ENCODE measurements at places on chromosomes 4 and X.

- no peak for DNase-seq
Measured at GRCh38 chrX:12979616-12980015, 4.7 kb downstream of the TMSB4X start.

DNA sequence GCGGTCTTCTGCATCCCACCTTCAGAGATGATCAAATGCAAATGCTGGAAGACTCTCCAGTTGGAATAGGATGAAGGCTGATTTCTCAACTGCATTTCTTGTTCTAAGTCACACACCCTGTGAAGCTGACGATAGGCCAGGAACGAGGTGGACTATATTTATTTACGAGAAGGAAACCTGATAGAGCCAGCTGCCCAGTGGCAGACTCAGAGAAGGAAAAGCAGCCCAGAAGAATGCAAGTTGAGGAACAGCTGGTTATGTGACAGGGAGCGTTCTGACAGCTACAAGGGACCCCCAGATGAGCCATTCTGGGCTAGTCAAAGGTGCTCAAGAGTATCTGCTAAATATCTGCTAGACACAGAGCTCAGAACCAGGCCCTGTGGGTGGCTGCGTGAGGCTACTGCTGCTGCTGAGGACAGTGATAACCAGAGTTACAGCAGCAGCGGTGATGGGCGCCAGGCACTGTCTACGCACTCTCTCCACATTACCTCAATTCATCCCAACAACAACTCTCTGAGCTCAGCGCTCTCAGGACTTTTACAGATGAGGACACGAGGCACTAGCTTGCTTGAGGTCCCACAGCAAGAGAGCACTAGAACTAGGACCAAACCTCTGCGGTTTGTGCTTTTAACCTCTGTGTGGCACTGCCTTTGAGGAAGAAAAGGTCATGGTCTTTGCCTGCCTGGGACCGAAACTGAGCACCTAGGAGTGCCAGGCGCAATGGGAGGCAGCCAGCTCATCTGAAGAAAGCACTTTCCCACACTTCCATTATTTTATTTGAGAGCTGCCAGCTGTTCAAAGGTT lies 69.0 kb downstream of the GATB start:
- no peak for DNase-seq

- DNase-seq = peak; percentile 19
Measured at GRCh38 chr4:38967260-38968095, 64.7 kb downstream of the TMEM156 start.

- DNase-seq = peak; percentile 97
Measured at GRCh38 chr4:102593147-102593546, 92.0 kb downstream of the NFKB1 start.

- no peak for DNase-seq
Measured at GRCh38 chr4:54473077-54473545, 184.6 kb upstream of the KIT start.

DNA sequence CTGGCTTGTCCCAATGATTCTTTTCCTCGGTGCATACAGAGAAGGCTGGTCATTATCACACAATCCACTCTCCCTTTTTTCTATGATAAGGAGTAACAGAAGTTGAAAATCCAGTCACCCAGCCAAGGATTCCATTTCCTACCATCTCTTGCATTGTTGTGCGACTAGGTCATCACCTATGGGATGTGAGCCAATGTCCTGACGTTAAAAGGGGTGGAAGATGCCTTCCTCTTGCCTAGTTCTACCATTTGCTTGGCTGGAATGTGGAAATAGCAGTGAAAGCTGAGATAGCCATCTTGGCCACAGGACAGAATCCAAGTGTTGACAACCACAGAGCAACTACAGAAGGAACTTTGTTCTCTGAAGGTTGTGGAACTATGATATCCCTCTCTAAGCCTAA lies 132.2 kb upstream of the KIT start:
- no peak for DNase-seq

DNA sequence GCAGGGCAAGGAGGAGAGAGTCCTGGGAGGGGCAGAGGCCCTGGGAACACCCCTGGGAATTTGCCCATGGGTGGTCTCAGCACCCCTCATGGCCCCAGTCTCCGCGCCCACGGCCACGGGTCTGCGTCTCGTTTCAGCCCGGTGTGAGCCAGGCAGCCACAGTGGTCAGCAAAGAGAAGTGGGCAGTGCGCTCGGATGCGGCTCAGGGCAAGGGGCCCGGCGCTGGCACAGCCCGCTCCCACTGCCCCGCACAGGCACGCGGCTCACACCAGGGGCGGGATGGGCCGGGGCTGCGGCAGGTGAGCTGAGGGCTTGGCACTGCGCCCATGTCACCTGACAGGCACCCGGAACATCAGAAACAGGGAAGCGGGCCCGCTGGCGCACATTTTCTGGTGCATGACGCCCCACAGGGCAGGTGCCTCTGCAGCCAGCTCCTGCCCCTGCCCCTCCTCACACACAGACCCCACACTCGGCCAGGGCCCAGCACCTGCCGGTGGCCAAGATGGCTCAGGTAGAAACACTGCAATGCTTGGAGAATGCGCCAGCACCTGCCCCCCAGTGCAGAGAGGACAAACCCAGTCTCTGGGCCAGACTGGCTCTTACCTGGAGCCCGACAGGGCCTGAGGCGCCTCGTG lies 41.9 kb upstream of the MXD4 start:
- no peak for DNase-seq

DNA sequence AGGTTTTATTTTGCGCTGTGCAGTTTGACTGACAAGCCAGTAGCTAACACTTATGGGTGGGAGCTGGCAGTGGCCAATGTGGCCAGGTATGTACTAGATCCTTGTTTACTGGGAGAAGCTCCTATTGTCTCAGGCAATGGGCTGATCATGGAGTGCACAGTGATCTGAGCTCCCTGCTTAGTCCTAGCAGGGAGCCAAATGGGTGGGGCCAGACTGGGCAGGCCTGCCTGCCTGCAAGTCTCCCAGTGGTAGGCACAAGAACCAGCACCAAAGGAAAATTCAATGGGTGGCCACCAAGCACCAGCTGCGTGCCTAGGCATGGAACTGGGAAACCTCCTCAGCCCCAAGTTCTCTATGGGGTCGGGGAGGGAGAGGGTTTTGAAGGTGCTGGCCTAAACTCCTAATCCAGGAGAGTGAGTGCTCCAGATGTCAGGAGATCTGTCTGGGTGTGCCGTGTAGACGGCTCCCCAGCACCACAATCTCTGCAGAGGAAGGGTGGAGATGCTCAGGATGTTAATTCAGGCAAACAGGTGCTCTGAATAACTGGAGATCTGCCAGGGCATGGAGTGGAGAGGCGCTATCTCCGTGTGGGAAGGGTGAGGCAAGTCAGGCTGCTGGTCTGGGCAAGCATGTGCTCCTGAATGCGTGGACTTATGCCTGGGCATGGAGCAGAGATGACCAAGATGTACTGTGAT lies 48.2 kb downstream of the SPCS3 start:
- DNase-seq = no peak

GRCh38 chr4:83558680-83559079 lies 22.8 kb downstream of the GPAT3 start:
- peak; percentile 92 for DNase-seq

DNA sequence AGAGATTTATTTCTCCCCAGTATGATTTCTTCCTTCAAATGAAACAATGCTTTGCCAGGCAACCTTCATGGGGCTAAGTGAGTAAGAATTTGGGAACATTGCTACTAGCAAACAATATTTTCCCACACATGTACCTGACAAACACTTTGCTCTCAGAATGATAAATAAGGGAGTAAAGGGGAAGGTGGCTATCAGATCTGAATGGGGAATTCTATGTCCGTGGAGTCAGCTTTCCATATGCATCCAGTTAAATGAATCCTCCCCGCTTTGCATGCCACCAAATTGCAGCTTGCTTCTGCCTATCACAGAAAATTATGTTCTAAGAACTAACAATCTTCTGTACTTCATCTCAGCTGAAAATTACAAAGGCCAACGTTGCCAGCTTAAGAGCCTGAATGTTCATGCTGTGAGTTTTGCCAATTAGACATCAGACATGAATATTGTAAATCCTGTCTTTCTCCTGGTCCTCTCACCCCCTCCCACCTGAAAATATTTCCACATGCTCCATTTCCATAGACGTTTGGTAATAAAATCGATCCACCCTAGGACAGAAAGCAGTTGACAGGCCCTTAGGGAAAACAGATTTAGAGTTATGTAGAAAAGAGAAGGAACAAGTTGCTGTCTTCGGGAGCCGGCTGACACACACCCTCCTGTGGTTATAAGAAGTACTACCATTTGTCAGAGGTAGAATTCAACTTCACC lies 6.3 kb downstream of the MEPE start:
- DNase-seq = peak; percentile 19

DNA sequence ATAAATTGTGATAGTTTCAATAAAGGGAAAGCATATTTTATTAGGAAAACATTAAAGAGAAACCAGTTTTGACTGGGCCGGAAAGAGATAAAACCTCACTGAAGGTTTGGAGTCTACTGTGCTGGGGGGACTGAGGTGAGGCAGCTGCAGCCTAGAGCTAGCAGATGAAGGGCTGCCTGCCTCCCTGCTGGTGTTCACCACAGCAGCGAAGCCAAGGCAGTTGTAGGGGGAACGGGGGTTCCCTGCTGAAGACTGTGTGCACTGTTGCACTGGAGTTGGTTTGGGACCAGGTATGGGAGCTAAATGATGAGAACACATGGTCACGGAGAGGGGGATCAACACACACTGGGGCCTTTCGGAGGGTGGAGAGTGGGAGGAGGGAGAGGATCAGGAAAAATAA lies 546.5 kb upstream of the SMIM31 start:
- no peak for DNase-seq

DNA sequence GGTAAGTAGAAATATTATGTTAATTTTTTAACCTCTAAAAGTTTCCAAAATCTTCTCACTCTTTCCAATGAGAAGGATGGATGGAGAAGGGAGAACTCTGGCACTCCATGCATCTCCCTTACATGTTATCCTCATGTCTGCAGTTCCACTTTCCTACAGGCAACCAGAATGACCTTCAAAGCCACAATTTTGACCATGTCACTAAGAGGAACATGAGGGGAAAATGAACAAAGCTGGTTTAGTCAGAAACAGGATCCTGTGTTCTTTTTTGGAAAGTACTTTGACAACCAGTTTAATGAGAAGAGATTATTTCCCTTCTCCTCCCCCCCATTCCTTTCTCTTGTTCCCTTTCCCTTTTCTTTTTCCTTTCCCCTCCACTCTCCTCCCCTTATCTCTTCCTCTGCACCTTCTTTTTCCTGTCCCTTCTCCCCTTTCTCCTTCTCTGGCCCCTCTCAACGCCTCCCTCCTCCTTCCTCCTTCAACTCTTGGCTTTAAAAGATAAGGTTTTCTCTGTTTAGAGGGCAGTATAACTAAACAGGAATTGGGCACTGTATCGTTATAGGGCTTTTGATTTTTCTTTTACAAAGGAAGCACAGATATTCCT lies 42.5 kb downstream of the DTHD1 start:
- peak; percentile 41 for DNase-seq
